ENCODE measurements at places on chromosomes 2 and 18. TPM values are rescaled to one million over a fixed set of nuclear protein-coding genes. Genes with fewer than 3 reads are reported as not detected.

Gene ITPRIPL1
- polyA plus RNA-seq: 4.5 TPM

DNA sequence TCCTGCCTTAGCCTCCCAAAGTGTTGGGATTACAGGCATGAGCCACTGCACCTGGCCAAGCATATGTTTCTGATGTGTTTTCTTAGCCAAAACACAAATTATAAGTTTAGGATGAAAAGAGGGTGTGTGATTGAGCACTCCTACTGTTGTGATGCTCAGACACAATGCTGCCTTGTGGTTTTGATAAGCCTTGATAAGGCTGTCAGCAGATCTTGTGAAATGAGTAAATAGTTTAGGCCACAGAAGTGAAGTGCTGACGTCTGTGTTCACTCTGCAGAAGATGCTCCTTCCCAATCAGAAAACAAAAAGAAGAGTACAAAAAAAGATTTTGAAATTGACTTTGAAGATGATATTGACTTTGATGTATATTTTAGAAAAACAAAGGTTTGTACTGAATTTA is 24.3 kb downstream of the NCAPH start:
- DNase-seq: no peak

- DNase-seq: no peak
Observed at GRCh38 chr2:101623031-101623521, 74.4 kb upstream of the MAP4K4 start.

DNA sequence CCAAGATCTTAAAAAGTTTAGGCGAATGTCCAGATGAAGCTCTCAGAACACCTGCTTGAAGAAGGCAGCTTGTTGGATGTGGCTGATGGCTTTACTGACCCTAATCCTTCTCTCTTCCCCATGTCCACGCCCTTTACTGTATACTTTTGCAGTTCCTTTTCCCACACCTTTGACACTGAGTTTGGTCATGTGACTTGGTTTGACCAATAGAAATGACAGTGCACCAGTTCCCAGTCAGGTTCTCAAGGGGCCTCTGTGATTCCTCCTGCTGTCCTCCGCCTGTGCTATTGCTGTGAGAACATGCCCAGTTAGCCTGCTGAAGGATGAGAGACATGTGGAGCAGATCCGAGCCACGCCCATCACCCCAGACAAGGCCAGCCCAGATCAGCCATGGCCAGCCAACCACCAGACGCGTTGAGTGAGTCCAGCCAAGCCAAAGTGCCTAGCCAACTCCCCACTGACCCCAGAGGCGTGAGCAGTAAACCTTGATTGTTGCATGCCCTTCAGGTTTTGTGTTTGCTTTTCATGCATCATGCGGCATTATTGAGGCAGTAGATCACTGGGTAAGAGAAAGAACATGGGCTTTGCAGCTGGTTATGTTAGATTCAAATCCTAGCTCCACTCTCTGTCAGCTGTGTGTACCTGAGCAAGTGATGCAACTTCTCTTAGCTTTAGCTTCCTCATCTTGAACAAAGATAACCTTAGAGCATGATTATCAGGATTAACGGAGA is 258.0 kb upstream of the SIX2 start:
- DNase-seq: no peak

DNA sequence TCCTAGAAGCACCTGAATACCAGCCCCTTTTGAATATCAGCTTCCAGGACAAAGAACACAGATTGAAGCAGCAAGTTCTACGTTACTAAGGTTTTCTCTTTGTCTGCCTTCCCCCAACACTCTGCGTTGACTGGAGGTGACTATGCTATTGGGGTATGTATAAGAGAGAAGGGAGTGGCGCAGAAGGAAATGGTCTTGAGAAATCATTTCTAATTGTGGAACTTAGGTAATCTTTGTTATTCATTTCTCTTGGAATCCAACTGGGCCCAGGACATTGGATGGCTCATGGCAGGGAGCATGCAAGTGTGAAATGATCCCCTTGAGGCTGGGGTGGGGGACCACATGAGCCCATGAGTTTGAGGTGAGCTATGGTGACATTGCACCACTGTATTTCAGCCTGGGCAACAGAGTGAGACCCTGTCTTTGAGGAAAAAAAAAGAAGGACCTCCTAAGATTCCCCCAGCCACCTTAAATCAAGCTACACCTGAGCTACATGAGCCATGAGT is 29.7 kb downstream of the XDH start:
- no peak for DNase-seq

- DNase-seq: no peak
Observed at GRCh38 chr18:49846361-49846662, 33.0 kb upstream of the ACAA2 start.

DNA sequence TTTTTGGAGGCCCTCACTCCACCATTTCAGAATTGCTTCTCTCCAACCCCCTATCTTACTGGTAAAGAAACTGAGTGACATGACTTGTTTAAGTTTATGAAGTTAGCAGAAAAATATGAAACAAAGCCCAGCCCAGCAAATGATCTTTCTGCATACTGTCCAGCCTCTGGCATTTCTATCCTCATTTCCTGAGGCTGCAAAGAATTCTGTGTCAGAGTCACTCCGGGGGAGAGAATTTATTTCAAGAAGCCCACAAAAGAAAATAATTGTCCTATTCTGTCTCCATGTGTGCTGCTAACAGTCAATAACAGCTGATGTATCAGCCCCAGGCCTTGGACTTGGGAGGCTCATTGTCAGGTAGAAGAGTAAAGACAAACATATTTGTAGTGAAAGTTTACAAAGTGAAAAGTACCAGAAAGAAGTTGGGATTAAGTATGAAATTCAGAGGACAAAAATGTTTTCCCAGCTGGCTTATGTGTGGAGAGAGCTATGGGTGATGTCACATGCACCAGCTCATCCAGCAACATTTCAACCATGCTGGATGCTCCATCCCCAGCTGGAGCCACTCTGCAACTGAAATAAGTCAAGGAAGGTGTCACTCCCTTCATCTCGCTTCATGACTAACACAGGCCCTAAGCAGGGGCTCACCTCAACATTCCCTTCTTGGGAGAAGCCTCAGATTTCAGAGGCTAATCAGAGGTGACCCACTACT is 42.3 kb downstream of the TRABD2A start:
- no peak for DNase-seq

DNA sequence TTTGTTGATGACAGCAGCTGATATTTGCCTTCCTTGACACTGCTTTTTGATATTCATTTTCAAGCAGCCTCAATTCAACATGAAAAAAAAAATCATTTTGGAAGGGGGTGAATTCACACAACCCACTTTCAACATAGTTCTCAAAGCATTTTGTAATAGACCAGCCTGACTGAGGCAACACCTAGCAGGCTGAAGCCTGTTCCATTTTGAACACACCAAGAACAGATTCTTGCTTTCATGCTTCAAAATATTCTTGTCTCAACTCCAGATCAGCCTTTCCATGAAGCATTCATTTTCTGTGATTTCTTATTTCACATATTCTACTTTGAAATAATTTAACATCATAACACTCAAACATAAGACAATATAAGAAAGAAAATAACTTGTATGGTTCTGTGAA is 812.6 kb upstream of the POU3F3 start:
- DNase-seq: no peak

DNA sequence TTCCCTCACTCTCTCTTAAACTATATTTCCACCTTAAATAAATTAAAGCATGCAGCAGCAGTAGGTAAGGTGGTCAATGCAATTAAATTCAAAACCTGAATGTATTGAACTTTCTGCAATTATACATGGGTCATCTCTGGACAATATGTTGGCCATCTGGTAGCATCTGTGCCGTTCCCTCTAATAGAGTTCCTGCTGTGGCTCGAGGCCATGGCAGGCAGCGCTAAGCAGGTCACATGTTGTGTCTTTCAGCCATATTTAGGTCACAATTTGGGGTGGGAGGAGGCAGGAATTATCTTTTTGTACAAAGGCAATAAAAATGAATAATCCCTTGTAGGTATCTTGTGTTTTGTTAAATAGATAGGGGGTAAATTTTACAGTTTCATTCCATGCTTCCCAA is 676.2 kb downstream of the ZEB2 start:
- DNase-seq: no peak

DNA sequence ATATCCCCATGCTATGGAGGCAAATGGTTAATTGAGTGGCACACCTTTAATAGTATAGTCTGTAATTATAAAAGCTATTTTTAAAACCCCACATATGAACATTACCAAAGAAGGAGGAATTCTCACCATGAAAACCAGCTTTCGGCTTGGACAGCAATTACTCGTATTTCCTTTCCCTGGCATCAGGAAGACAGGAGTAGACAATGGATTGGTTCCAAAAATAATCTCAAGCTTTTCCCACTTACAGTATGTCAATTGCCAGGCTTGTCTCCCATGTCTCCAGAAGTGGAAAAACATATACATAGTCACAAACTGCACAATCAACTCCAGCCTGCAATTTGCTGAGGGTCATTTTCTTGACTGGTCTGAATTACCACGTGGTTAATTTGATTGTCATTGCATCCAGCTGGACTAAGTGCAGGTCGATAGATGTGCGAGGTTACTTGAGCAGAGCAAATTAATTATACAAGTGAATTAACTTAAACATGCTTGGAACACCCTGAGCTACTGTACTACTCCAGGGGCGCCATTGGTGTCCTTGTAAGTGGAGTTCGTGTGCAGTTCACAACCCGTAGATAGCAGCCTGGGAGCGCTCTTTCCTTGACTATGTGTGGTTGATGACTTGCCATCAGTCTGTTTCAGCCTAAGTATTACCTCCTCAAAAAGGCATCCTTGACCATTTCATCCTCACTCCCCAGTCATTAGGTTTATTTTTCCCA is 124.3 kb upstream of the PELI1 start:
- DNase-seq: no peak

- DNase-seq: no peak
Observed at GRCh38 chr18:31688606-31689005, 4.2 kb upstream of the B4GALT6 start.

DNA sequence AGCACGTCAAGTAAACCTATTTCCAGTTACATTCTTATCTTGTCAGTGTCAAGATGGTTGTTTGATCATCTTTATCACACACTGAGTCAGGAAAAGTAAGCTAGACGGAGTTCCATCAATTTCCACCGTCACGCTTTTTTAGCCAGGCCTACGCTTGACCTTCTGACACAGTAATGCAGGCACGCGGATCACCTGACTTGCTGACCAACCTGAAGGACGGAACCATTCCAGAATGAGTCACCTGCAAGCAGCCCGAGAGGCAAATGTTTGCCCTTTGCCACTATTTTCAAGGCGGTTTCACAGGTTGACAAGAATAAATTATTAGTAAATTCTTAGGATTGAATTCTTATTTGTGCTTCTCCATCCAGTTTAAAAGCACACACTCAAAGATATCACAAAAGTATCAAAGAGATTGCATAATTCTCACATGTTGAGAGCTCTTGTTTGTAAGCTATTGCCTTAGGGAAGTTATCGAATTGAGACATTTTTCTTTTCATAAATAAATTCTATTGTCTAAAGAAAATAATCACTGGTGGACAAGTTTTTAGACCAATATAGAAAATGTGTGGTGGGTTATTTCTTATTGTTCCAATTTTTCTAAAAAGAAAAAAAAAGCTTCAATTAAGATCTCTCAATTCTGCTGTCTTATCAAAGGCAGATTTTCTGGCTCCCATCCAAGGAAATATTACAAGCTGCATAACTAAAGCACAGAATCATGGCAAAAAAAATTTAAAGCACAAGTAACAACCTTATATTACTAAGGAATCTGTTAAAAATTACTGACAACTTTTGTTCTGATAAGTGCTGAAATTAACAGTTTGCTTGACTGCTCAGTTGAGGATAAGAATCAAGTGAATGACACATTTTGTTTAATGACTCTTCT is 31.9 kb downstream of the UXS1 start:
- DNase-seq: peak; percentile 21

DNA sequence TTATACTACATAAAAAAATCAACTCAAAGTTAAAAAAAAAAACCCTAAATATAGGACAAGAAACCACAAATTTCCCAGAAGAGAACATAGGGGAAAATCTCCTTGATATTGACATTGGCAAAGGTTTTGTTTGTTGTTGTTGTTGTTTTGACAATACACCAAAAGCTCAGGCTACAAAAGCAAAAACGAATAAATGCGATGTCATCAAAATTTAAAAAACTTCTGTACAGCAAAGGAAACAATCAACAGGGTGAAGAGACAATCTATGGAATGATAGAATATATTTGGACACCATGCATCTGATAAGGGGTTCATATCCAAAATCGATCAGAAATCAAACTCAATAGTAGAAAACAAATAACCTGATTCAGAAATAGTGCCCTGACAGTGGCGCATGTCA is 65.0 kb upstream of the L3MBTL4 start:
- no peak for DNase-seq

DNA sequence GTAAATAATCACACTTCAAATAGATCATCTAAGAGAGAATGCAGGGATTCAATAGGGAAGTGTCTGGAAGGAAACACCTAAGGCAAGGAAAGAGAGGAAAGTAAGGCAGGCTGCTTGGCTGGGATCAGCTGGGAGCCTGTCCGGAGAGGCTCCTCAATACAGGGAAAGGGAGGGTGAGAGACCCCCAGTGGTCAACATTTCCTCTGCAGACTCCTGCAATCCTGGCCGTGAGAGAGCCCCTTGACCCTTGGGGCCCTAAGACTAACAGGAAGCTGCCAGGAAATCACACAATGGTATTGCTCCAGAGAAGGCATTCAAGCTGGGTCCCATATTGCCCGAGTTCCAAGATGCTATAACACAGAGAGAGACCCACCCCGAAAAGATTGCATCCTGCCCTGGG is 549.4 kb downstream of the NYAP2 start:
- no peak for DNase-seq

- no peak for DNase-seq
Observed at GRCh38 chr18:9743200-9744016, 35.3 kb downstream of the RAB31 start.

GRCh38 chr2:28067602-28068001 is 177.1 kb downstream of the BABAM2 start:
- no peak for DNase-seq

DNA sequence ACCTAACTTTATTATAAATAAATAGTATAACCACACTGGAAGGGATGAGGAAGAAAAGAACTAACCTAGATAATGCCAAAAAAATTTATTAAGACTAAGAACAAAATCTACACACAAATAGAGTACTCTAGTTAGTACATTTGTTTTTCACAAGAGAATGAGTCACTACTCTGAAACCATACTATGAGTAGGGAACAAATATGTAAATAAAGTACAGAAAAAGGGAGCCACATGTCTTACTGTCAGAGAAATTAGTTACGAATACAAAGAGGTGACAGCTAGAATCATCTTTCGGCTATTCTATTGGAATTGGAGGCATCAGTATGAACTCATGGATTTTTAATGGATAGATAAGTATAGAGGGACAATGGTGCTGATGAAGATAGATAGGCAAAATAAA is 150.5 kb downstream of the COPS8 start:
- DNase-seq: no peak

DNA sequence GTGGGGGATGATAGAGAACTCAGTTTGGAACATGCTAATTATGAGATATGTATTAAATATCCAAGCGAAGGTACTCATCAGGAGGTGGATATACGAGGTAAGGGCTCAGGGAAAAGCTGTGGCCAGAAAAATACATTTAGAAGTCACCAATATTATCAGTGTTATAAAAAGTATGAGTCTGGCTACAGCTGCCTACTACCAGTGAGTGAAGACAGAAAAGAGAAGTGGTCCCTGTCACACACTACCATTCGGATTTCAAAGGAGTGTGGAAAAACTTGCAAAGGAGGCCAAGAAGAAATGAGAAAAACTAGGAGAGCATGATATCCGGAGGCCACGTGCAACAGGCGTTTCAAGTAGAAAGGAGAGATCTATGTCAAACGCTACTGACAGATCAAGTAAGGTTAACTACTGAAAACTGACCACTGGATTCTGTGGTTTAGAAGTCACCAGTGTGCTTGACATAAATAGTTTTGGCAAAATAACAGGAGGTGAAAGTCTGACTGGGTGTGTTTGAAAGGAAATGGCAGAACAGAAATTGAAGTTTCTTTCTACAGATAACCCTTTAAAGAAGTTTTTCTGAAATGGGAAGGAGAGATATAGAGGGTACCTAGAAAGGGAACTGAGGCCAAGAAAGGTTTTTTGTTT is 118.7 kb upstream of the DNMT3A start:
- no peak for DNase-seq

Measured in renal pelvis (tissue), 12 donors.